ENCODE measurements at places on chromosomes 7 and 10.
A peak's percentile ranks its signal among the peaks of the same experiment; 100 is the strongest.

GRCh38 chr7:41885078-41885477, 182.2 kb upstream of the INHBA start:
- DNase-seq, result no peak

- no peak for DNase-seq
Measured at GRCh38 chr7:106012935-106013439, 49.9 kb downstream of the CDHR3 start.

DNA sequence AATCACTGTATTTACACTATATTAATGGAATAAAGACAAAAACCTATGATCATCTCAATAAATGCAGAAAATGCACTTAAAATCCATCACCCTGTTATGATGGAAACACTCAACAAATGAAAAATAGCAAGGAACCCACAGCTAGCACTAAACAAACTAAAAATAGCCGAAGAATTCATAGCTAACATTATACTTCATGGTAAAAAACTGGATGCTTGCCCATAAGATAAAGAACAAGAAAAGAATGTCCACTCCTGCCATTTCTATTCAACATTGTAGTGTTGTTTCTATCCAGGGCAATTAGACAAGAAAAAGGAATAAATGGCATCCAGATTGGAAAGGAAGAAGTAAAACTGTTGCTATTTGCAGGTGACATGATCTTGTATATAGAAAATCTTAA, 142.1 kb downstream of the STK31 start:
- DNase-seq, result no peak

GRCh38 chr7:98719396-98719795, 102.3 kb downstream of the NPTX2 start:
- DNase-seq, result no peak

GRCh38 chr10:23914641-23915040, 294.3 kb upstream of the KIAA1217 start:
- DNase-seq, result no peak

- peak; percentile 87 for DNase-seq
Measured at GRCh38 chr10:21526860-21527597, 1.5 kb upstream of the SKIDA1 start.

DNA sequence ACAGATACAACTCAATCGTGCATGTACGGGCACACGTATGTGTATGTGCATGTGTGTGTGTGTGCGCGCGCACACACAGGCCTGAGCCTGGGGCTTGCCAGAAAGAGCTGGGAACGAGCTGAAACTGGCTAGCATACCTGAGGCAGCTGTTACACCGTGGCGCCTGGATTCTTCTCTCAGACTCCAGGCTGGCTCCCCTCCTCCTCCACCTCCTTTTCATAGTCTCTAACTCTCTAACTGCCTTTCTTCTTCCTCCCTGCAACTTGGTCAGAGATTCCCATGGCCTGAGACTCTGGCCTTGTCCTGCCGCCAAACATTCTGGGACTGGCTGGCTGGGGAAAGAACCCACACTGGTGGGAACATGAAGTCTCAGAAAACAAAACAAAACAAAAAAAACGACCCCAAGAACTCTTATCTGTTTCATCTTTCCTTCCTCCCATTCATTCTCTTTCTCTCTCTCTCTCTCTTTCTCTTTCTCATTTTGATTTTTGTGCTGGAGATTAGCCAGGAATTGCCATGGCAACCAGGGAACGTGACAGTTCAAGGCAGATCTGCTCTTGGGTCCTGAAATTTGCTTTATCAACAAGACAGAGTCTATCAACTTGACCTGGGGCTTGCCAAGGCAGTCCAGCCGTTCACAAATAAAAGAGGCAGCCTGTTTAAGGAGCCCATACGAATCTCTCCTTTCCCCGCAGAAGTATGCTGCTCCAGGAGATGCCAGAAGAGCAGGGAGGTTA, 76.8 kb upstream of the SEM1 start:
- DNase-seq, result peak; percentile 18

GRCh38 chr10:15254808-15255648, 86.5 kb upstream of the NMT2 start:
- peak; percentile 30 for DNase-seq

GRCh38 chr10:123361832-123362231, 207.6 kb downstream of the BUB3 start:
- no peak for DNase-seq

GRCh38 chr10:55063811-55064210, 262.8 kb upstream of the PCDH15 start:
- DNase-seq, result no peak

- no peak for DNase-seq
Measured at GRCh38 chr10:99344715-99345114, 15.6 kb downstream of the CNNM1 start.

DNA sequence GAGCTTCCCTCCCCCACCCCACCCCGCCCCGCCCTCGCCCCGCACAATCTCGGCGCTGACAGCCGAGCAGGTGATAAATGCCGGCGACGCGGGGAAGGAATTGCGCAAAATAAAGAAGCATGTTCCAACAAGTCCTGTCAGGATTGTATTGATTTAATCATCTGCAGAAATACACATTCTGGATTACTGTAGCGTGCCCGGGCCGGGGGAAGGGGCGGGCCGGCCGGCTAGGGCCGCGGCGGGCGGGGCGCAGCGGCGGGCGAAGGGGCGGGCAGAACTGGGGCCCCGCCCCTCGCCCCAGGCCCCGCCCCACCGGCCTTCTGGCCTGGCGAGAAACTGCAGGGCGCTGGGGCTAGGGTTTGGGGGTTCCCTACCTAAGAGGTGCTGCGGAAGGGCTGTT, 88.9 kb upstream of the PAX2 start:
- DNase-seq, result no peak

DNA sequence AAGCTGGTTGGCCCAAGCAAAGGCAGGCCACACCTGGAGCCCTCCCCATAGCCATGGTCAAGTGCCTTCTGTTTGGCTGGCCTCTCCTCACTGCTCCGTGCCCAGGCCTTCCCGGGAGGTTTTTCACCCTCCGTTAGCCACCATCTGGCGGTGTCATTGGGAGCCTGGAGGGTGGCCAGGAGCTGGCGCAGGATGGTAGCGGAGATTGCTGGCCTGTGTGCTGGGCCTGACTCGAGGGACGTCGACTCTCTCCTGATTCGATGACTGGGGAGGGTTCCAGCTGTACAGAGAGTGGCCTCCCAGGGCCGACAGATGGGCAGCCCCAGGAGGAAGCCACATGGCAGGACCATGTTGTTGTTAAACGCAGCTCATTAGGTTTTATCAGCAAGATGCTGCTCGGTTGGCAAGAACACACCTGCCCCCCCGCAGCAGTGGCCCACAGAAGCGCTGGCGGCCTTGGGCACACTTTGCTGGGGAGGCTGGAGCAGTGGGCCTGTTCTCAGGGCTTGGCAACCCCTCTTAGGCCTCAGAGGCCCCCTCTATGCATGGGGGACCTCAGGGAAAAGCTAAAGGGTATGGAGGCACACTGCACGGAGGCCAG, 64.0 kb upstream of the CACUL1 start:
- peak; percentile 24 for DNase-seq

GRCh38 chr7:99379043-99379577, 4.6 kb downstream of the ARPC1B start:
- peak; percentile 86 for DNase-seq

DNA sequence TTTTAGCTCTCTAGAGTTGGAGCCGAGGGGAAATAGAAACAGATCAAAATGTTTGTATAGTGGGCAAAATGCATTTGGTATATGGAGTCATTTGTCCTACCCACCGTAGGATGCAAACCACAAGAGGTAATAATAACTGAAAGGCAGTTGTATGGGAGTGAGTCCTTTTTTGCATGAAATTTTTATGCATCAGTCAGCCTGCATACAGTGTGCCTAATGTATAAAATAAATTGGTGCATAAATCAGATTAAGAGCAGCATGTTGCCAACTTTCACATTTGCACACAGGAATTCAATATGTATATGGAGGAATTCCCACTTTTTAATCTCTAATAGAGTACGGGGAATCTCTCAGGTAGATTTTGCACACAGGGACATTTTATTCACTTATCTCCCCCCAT, 262.8 kb downstream of the LRMDA start:
- DNase-seq, result no peak

DNA sequence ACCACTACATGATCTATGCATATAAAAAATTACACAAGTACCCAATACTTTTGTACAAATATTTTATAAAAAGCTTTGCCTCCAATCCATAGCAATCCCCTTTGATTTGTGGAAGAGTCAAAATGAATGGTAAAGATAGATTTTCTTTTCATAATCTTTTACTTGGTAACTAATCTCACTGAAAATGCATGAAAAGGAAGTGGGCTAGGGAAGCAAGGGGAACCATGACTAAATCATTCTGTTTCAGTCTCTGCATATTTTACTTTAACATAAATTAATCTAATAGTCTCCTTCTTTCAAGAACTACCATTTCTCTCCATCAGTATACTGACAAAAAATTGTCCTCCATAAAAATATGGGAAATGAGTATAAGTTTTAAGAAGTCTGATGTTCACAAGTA, 96.9 kb downstream of the TES start:
- DNase-seq, result no peak

DNA sequence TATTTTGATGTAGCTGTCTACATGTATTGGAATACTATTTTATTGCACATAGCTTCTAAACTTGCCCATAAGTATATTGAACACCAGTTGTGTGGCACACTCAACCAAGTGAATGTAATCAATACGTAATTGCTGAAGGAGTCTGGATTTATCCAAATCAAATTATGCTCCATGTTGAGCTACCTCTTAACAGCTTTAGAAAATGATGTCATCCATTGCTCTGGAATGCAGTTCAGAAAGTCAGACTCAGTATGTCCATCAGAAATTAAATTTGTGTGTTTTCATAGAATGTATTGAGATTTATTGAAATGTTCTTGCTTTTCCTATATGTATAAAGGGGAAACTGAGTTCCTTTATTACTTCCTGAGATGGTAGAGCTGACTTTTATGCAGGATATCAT, 25.0 kb upstream of the CCAR1 start:
- no peak for DNase-seq

GRCh38 chr7:118352867-118353453, 128.5 kb downstream of the ANKRD7 start:
- DNase-seq, result no peak

DNA sequence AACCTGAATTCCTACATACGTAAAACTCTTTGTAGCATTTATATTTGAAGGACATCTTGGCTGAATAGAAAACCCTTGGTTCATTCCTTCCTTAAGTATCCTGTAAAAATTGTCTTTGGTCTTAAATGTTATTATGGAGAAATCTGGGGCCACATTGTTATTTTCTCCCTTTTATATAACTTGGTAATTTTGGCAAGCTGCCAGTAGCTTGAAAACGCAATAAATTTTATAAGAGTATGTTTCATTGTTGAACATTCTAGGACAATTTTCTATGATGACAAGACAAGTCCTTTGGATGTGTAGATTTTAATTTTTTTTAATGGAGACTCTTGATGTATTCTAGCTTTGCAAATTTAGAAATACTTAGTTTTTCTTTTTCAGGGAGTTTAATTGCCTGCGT, 191.9 kb downstream of the ABCA13 start:
- DNase-seq, result no peak

- peak; percentile 37 for DNase-seq
Measured at GRCh38 chr10:117552156-117552631, 9.6 kb downstream of the EMX2 start.

DNA sequence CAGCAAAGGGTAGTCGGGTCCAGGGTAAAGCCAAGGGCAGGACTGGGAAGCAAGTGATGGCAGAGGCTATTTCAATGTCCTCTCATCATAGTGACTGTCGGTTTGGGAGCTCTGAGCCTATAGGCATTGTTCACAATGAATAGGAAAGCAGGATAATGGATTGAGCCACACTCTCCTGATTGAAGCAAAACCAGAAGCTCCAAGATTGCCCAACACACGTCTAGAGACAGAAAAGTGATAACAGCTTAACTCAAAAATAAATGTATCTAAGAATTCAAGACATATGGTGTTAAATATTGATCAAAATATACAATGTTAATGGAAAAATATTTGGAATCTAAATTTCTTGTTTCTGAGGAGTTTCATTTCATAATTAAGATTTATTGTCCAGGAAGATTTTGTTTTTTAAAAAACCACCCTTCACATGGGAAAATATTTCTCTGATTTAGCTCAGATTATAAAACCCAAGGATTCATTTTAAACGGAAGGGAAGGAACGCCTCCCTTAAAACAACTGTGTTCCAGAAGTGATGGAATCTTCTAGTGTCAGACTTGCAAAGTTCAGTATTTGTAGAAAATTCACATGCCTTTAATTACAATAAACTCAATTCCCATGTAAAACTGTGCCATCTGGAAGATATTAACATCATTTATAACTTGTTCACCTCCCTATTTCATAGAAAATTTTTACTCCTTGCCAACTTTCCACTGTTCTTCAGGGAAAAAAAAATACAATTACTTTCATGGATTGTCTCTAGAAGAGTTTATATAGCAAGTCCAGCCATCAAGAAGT, 54.5 kb downstream of the NRP1 start:
- DNase-seq, result no peak

- DNase-seq, result no peak
Measured at GRCh38 chr10:78868861-78869260, 199.9 kb upstream of the ZMIZ1 start.

DNA sequence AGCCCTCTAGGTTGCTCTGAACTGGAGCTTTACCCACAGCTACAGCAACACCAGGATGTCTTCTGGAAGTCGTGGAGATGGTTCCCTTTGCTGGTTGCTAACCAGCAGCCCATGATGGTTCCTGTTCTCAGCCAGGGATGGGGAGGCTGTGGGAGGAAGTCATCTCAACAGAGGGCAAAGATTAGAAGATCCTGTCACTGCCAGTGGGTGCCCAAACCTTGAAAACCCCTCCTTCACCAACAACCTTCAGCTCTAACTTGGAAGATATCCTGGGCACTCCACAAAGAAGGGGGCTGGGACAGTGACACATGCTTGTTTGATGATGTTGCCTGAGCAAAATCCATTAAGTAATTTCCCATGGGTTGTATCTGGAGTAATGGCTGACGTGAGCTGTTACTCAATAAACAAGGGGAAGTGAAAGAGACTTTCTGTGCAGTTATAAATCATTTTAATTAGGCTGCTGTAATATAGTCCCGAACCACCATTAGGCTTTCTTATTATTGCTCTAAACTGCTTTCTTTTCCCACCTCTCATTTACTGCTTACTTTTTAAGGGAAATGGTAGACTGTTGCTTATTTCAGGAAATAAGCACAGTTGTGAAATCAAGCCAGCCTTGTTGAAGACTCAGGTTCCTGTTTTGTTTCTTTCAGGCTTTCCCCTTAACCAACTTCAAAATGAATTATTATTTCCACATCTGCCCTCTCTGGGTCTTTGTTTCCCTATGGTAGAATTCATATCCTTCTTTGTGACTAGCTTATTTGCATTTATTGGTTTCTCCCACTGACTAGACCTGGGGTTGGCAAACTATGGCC, 124.8 kb downstream of the PPP1R17 start:
- DNase-seq, result no peak

Data from femur (tissue), 1 donor.